ENCODE measurements at places on chromosomes 5 and 9.

GRCh38 chr5:18216016-18216415 is 581.8 kb downstream of the TAF11L14 start:
- DNase-seq, result no peak

DNA sequence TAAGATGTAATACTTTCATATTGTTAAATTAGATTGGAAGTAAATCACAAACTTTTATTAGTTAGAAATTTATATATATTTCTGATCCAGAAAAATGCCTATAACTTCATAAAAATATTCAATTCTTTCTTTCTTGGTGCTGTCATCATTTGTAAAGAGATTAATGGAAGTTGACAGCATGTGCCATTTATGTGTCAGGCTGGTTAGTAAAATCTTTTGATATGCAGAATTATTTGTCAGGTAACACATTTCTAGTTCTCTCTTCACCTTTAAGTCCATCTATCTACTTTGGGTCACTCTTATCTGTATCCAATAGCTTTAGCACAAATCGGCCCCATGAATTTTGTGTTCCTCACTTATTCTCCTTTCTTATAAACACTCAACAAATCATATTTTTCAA is 102.9 kb downstream of the ISL1 start:
- no peak for DNase-seq

DNA sequence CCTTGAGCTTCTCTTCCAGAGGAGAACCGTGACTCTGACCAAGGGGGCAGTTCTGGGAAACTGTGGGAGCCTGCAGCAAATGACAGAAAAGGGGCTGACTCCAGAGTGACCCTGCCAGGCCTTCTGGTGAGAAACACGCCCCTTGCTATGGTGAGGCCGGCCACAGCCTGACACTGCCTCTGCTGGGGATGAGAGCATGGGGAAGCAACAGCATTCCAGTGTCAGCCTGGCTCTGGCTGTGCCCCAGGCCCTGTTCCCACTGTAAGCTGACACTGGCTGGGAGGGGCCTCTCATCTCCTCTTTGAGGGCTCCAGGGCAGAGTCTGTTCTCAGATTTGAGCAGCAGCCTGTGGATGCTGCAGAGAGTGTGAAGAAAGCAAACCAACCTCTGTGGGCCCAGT is 180.0 kb upstream of the IL12B start:
- DNase-seq, result peak; percentile 63

DNA sequence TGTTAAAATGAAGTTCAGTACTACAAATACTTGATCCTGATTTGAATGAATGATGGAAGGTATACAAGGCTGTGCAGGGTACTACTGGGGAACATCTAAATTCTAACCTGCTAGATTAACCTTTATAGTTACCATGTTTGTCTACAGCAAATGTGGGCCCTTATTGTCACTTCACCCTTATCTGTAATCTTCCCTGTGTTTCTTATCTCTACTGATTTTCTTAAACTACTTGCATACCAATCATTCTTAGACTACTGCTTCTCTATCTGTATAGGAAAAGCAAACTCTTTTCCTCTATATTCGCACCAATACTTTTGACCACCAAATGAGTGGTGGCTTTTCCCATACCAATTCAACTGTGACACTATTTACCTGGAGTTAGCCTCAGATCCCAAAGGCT is 210.7 kb downstream of the HINT1 start:
- DNase-seq, result no peak

DNA sequence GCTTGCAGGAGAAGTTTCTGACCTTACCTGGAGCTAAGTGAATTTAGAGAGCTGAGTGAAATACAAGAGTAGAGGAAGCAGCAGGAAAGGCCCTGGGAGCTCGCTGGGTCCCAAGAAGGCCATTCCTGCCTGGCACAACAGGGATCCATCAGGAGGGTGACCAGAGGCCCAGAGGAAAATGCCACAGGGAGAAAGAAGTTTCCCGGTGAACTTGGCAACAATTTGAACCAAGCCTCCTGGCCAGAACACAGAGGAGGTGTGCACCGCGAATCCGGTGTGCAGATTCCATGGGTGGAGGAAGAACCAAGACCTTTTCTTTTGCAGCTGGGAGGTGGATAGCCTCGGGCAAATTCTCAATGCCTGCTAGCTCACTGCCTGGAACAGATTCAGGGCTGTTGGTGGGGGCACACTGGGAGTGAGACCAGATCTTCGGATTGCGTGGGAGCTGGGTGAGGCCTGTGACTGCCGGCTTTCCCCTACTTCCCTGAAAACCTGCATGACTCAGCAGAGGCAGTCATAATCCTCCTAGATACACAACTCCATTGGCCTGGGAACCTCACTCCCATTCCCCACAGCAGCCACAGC is 1850.9 kb upstream of the NUDT12 start:
- no peak for DNase-seq

GRCh38 chr5:77225531-77225930 is 15.1 kb downstream of the PDE8B start:
- no peak for DNase-seq

DNA sequence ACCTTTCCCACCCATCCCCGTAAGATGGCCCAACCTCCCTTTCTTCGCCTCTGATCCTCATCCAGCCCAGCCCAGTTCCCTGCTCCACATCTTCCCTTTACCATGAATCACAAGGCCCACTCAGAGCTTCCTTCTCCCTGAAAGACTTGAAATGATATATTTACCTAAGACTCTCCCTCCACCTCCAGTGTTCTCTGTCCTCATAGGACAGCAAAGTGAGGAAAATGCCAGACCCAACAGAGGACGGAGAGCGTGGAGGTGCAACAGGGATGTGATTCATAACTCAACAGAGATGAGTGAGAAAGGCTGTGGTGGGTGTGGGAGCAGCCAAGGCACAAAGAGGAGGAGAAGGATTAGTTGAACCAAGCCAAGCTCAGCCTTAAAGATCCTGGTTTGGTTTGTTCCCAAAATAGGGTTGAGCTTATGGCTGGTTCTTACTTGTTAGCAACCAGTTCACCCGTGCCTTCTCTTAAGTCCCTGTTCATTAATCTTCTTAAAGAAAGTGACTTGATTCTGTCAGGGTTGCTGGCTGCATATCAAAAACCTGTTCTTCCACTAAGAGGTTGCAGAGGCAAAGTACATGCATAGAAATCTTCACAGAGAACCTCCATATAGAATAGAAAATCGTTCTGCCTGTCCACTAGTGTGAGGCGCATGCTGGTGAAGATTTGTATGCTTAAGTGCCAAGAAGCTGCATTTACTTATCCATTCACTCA is 183.2 kb downstream of the ACTL7B start:
- no peak for DNase-seq

GRCh38 chr9:23041466-23041865 is 594.8 kb downstream of the DMRTA1 start:
- no peak for DNase-seq

DNA sequence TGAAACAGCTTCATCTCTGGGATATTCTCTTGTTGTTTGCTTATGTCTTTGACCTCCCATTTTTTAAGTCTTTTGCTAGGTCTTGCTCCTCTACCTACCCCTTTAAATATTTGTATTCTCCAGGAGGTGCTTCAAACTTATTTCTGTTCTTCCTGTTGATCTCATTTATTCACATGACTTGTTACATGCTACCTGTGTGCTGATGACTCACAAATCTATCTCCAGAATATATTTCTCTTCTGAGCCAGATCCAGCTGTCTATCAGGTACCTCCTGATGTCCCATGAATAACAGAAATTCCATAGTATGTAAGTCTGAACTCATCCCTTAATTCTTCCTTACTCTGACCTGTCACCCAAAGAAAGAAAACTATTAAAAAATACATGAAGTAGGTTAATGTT is 11.0 kb downstream of the NIPBL start:
- no peak for DNase-seq

DNA sequence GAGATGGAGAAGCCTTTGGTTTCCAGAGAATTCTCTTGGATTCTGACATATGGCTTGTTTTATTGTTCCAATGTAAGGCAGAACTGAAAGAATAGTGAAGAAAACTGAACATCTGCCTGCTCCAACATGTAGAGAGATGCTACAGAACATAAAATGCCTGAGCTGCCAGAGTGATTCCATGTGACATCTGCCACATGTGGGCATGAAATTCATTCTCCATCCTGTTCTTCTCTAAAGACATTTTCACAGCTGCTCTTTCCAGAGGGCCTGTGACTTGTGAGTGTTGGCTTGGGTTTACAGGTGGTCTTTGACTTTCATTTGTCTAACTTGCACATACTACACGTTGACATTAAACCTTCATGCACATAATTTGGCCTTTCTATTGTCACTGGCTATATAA is 33.7 kb upstream of the TXN start:
- DNase-seq, result no peak

DNA sequence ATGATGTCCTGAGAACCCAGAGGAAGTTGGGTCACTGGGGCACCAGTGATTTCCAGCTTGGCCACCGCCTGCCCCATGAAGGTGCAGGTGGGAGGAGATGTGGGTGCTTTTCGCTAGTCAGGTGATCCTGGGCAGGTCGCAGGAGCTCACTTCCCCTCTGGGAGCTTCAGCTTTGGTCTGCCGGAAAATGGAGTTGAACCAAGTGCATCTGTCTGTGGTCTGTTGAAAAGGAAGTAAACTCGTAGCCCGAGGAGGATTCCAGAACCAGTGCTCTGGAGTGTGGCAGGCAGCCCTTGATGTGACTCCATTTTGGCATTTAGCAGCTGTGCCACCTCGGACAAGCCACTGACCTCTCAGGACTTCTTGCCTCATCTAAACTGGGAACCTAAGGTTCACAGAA is 81.8 kb upstream of the HRH2 start:
- DNase-seq, result no peak

DNA sequence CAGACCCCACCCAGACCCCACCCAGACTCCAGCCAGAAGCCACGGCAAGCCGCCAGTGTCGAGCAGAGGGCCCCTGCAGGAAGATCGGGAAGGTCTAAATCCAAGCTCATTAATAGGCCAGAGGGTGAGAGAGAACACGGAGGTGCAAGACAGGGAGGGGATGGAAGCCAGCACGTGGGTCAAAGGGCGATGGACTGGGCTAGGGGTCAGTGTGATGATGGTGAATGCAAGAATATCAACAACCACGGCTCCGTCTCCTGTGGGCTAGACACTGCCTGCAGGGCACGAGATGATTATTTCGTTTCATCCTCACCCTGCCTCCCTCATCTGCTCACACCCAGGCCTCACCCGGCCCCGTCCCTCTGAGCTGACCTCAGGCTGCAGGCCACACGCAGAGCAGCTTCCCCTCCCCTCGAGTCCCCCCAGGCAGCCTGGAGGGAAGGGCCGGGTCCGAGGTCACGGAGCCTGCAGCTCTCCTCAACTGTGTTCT is 122.0 kb downstream of the COL23A1 start:
- DNase-seq, result no peak

GRCh38 chr5:88669371-88670050 is 213.5 kb downstream of the MEF2C start:
- no peak for DNase-seq

GRCh38 chr5:38008198-38008597 is 168.4 kb upstream of the GDNF start:
- no peak for DNase-seq

GRCh38 chr5:113056988-113057387 is 80.4 kb downstream of the DCP2 start:
- no peak for DNase-seq

DNA sequence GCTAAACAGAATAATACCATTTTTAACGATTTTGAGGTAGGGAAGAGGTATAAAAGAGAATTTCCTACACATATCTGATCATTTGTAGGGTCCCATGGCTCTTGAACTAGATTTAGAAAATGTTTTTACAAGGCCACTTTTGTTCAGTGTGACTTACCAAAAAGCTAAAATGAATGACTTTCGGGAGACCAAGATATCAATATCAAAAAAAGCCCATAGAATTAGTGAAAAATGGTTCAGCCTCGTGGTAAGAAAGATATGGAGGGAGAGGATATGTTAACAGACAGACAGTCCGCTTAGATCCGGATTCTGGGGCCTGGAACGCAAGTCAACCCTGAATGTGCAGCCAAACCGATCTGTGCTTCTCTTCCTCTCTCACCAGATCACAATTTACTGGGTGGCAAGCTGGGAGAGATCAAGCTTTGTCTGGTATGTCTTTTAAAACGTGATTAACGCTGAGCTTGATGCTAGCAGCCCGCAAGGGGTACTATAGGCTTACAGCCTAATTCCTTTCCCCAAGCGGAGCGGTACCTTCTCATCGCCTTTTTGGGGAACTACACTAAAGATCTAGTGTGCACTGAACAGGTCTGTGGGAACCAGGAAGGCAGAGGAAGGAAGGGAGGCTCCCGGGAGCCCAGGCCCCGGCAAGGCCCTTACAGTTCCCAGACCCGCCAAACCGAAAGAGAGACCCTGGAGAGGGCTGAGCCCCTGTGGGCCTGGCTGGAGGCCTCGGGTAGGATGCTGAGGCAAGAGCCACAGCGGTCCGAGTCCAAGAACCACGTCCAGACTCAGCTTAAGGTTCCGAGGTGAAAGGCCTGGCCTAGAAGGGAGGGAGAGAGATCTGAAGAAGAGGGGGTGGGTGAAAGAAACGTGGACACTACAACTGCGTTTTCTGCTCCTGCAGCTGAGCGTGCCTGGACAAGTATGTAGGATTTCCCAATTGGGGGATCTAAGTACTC is 2.9 kb downstream of the NR2F1-AS1 start:
- DNase-seq, result no peak

DNA sequence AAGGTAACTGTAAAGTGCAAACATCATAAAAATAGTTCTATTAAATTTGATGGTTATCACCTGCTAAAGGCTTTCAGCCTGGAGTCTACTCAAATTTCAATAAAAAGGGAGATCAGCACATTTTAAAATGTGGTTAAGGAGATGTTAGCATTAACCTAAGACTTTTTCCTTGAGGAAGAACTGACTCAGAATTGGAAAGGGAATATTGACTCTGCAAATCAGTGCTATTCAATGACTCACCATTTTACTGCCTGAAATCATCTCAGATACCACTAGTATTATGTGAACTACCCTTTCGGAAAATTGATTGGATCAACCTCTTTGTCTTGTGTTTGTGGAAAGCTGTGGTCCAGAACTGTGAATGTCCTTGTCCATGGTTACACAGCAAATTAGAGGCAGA is 113.3 kb downstream of the ADRB2 start:
- DNase-seq, result peak; percentile 29

- no peak for DNase-seq
These were observed 32.3 kb downstream of the TNPO1 start for GRCh38 chr5:72848474-72849428.

- no peak for DNase-seq
These were observed 7.6 kb downstream of the SLC24A2 start for GRCh38 chr9:19781240-19781639.

Data from AG04449 (cell line).